Testis (tissue), 5 donors: ENCODE measurements at places on chromosomes 4 and X. TPM values are rescaled to one million over a fixed set of nuclear protein-coding genes. Genes with fewer than 3 reads are reported as not detected.

- H3K36me3 ChIP-seq: no peaks in the 10 kb centered on the region
- peak; percentile 57 for DNase-seq
- H3K4me1 ChIP-seq: no peaks in the 10 kb centered on the region
- H3K4me3 ChIP-seq: no peak overlapping the region
Observed at GRCh38 chrX:20252381-20253231, 14.1 kb downstream of the RPS6KA3 start.

- no peaks in the 10 kb centered on the region for H3K4me1 ChIP-seq
- H3K4me3 ChIP-seq: no peak overlapping the region
- H3K27me3 ChIP-seq: no peaks in the 10 kb centered on the region
Observed at GRCh38 chr4:52372747-52373146, 286.4 kb downstream of the USP46 start.

Gene TKTL1
- 224 TPM for total RNA-seq

Gene MAD2L1
- total RNA-seq: 6.3 TPM
